ENCODE measurements at places on chromosomes 1 and 21.

DNA sequence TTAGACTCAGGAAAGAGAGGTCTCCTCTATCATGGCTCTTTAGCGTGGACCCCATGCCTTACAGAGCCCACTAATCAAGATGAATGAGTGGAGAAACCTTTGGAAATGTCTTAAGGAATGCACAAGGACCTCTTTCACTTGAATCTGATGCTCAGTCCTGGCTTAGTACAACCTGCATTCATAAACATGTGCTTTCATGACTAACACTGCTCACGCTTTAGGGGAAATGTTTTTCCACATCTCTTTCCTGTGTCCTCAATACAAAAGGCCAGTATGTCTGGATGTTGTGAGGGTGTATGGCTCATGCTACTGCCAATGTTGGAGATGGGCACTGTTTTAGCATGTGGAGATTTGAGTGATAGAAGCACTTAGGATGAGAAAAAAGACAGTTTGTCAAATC is 14.2 kb upstream of the GNG12 start:
- no peak for DNase-seq

DNA sequence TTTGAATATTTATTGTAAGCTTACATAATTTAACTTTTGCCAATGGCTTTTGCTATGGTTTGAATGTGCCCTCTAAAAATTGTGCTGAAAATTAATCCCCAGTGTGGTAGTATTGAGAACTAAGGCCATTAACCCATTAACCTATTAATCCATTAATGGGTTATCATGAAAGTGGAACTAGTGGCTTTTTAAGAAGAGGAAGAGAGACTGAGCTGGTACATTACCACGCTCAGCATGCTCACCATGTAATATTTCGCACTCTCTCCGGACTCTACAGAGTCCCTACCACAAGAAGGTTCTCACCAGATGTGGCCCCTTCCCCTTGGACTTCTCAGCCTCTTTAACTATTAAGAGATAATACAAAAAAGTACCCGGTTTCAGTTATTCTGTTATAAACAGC is 164.4 kb upstream of the ZRANB2 start:
- no peak for DNase-seq

DNA sequence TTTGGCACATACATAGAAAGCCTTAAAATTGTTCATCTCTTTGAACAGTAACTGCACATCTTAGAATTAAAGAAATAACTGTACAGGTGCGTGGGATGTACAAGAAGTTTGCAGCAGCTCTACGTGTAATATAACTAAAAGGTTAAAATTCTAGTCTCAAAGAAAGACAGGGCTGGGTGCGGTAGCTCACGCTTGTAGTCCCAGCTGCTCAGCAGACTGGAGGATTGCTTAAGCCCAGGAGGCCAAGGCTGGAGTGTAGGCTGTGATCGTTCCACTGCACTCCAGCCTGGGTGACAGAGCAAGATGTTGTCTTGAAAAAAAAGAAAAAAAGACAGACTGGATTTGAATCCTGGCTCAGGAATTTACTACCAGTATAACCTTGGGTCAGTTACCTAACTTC is 13.4 kb downstream of the PARP1 start:
- no peak for DNase-seq

GRCh38 chr1:227218870-227219573 is 99.3 kb downstream of the CDC42BPA start:
- no peak for DNase-seq

- no peak for DNase-seq
Observed at GRCh38 chr21:26064506-26064905, 106.1 kb downstream of the APP start.

DNA sequence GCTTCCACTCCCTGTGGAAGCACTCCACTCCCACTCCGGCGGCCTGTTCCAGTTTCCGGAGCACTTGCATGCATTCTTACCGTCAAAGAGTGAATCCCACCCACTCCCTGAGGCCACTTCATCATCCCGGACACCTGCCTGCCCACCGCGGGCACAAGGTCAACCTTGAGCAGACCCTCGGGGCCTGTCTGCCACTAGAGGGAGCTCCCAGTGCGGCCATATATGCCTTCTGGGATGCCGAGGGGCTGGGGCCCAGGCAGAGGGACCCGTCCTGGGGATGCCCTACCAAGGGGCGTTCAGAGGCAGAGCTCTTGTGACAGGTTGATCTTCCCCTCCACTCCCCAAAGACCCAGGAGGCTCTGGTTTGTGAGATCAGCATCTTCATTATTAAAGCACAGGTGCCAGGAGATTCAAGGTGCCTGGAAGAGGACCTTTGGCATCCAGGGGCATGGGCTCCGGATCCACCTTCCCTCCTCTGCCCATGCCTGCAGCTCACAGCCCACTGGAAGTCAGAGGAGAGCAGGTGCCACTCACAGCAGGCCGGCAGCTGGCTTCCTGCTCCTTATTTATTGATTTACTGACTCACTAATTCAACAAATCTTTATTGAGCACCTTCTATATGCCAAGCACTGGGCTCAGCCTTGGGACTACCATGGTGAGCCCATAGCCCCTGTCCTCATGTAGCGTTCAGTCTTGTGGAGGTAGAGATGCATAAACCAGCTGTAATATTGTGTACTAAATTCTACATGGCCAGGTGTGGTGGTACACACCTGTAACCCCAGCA is 47.3 kb downstream of the UBIAD1 start:
- no peak for DNase-seq

DNA sequence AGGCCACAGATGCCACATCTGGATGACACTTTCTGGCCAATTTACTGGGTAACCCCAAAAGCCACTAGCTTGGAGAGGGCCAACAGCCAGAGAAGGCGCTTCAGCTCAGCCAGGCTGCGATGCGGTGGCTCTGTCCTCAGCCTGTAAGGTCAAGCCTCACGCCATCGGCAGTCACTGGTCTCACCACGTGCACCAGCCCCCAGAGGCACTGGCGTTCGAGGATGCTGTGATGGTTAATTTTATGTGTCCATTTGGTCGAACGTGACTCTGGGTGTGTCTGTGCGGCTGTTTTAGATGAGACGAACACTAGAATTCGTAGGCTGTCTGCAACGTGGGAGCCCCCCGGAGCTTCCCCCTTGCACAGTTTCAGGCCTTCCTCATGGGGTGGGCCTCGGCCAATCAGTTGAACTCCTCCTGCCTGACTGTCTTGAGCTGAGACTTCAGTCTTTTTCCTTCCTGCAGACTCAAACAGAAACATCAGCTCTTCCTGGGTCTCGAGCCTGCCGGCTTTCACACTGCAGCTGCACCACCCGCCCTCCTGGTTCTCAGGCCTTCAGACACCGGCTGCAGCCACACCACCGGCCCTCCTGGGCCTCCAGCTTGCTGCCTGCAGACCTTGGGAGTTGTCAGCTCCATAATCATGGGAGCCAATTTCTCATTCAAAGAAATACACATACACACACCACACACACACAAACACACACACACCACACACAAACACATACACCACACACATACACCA is 41.6 kb upstream of the SLC45A1 start:
- no peak for DNase-seq

DNA sequence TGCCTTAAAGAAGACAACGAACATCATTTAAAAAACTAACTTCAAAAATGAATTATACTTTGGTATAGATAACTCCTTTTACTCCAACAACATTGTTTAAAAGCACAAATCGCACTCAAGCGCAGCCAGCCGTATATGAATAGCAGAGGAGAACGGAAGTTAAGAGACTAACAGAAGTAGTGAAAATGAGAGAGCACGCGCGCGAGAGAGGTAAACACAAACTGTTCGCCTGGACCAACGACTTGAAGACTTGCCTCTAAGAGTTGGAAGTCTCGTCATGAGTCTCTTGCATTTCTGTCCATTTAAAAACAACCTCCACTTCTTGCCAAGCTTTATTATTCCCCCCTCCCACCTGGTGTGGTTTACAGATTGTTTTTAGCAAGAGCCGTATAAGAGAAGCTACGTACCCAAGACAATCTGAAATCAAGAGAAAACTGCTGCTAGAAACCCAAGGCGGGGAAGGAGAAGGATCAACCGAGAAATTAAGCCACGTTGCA is 479 bp downstream of the SELENOF start:
- DNase-seq = peak; percentile 19

DNA sequence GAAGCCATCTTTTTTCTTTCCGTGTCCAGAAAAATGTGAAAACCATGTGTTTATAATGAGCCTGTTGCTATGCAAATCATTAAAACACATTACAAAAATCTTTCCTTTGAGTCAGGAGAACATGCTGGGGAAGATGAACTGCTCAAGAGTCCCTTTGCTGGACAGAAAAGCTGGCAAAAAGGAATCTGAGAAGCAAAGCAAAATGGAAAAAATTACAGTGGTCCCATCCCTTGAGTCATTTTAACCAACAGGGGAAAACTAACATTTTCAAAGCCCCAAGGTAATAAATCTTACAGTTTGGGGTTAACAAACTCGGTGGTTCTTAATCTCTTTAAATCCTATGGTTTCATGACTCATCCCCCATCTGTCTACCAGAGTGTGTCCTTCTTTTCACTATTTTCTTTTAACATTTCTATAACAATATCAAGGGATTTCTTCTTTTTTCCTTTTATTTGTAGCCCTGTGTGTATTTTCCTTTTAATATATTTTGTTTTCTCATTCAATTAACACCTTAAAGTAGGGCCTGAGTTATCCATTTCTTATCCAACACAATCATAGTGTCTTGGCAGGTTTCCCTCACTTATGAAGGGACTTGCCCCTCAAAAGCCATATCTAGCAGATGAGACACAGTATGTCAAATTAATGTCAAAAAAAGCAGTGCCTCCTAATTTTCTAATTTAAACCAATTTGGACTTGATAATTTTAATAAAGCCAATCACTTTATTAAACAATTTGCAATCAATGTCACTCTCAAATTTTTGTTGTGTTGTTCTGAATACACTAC is 105.4 kb downstream of the PTPN14 start:
- DNase-seq = no peak

DNA sequence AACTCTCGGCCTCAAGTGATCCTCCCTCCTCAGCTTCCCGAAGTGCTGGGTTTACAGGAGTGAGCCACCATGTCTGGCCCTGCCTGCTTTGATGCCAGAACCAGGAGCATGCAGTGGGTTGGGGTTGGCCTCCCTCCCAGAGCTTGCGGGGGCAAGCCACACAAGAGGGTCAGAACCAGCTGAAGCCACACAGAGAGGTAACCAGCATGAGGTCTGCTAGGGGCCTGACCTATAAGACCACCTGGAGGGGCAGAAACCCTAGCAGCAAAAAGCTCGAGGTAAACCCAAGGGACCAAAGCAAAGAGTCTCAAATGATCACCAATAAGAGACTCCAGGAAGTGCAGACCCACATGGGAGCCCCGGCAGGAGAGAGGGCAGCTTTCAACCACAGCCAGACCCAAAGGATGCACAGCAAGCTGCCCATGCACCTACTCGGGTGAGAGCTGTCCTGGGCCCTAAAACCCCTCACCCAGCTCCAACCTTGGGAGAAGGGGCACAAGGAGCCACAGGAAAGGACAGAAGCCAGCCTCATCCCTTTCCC is 81.2 kb downstream of the TOMM20 start:
- DNase-seq = no peak

DNA sequence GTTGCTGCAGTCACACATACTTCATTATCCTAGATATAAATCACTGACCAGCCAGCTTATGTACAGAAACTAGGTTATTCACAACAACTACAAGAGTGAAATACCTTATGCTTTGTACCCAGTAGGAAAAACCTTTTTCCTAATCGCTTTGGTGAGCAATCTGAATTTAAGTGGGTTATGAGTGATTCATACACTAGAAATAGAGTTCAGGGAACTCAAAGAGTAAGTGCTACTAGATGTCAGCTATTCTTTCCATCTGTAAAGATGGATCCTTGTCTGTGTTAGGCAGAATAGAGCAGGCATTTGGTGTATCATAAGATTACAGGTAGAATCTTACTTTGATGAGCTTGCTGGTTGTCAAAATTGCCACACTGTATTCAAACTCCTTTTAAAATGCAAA is 101.9 kb downstream of the ZNF644 start:
- no peak for DNase-seq

GRCh38 chr1:112704934-112705627 is 1.8 kb downstream of the RHOC start:
- no peak for DNase-seq

GRCh38 chr21:35825370-35826353 is 234.7 kb downstream of the SETD4 start:
- no peak for DNase-seq

DNA sequence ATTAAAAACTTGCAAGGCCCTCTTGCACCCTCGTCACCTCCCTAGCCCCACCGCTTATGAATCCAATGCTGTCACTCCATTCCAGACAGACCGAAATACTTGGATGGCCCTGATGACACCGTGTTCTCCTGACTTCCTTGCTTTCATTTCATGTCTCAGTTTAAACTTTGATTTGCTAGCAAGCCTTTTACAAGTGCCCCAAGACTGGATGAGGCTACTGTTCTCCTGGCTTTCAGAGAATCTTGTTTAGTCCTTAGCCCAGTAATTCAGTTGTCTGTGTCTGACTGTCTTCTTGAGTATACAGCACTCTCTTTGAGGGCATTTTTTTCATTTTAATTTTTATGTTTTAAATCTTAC is 824 bp upstream of the IFI44L start:
- no peak for DNase-seq

- DNase-seq = no peak
Observed at GRCh38 chr1:184945029-184945428, 29.3 kb downstream of the NIBAN1 start.

DNA sequence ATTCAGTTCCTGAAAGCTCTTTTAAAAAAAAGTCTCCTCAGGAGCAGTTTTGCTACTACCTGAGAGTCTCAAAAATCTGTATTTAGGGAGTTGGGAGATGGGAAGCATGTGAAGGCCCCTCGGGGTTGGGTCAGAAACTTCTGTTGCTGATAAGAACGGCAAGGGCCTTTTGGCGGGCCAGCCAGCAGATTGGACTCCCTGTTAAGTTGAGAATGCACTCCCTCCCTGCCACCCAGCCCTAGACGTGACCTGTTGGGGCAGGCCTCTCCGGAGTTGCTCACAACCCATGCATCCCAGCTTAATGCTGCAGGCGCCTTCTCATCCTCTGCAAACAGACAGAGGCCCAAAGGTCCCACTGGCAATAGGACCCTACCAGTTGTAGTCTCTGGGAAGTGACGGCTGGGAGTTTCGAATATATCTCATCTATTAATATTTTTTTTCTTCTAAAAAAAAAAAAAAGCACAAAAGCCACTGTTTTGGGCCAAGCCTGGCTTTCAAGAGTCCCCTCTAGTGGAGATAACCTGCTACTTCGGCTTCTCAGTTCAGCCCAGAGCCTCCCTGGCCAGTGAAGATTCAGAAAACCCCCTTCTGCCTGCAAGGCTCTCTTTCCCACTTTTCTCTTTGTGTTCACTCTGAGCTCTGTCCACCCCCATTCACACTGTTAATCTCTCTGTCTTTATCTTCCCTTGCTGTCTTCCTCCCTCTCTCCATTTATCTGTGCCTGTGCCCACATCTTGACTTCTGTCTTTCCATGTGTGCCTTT is 5.3 kb downstream of the PLXNA2 start:
- DNase-seq = no peak

GRCh38 chr1:78427506-78427905 is 63.3 kb upstream of the PTGFR start:
- DNase-seq = no peak

DNA sequence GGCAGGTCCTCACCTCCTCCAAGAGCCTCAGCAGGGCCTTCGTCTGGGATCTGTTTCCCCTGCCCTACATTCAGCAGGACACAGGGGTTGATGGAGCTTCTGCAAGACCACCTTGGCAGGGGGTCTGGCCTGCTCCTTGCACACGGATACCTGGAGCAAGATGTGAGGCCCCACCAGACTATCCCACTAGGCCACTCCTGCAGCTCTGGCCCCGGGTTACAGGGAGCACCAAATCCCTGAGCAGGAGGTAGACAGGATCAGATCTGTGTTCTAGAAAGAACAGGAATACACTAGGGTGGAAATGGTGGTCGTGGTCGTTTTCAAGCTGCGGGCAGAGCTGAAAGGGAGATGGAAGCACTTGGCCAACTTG is 33.5 kb downstream of the EPHX1 start:
- no peak for DNase-seq
